LoVo (cell line): ENCODE measurements at places on chromosomes 16 and 17.

DNA sequence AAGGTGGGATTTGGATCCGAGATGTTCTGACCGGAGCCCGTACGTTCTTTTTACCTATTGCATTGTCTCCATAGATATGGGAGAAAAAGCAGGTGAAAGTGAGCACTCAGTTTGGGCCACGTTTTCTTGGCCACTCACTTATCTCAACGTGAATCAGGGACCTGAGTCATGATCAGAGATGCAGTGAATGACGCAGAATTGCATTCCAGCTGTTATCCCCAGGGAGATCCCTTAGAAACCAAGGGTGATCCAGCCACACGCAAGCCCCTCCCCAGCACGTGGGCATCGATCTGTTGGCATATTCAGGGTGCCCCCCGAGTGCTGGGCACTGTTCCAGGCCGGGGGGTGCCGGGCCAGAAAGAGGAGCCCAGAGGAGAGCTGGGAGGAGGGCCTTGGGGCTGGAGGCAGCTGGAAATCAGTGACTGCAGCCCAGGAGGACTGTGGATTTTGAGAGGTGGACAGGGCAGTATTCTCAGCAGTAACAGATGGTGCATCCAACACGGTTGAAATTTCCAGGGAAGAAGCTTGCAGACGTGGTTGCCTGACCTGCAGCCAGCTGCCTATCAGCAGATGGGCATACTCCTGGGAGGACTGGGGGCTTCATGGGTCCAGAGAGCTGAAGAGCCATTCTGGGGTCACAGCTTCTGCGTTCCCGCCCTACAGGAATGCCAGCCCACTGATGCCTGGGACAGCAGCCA is 87.2 kb upstream of the CACNG5 start:
- no peak for DNase-seq

GRCh38 chr16:73205153-73205886 is 157.4 kb upstream of the ZFHX3 start:
- DNase-seq: peak; percentile 28

DNA sequence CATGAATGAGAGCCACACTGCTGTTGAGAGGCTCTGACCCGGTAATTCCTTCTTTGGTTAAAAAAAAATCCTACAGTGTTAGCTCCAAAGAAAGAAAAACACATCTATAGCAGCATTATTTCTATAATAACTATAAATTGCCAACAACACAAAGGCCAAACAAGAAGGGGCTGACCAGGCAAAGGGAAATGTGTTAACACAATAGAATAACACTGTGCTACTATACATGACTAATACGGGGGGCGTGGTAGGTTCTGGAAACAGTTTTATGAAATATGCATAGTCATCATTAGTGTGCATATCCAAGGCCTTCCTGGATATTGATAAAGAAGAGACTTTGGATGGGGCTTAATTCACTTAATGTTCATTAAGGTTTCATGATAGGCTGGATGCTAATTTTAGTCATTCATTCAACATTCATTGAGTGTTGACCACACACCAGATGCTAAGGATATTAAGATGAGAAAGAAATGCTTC is 50.0 kb upstream of the CCL1 start:
- DNase-seq: no peak

- peak; percentile 59 for DNase-seq
These were observed 53.9 kb upstream of the ERCC4 start for GRCh38 chr16:13866073-13866472.

- DNase-seq: no peak
These were observed 41.8 kb upstream of the ARL4D start for GRCh38 chr17:43356999-43357398.
